ENCODE measurements at places on chromosomes 4 and X.

- DNase-seq, result no peak
- H3K4me1 ChIP-seq, result no peaks in the 10 kb centered on the region
- H3K4me3 ChIP-seq, result no peak overlapping the region
These were observed 1060.6 kb upstream of the GRID2 start for GRCh38 chr4:91243132-91243531.

DNA sequence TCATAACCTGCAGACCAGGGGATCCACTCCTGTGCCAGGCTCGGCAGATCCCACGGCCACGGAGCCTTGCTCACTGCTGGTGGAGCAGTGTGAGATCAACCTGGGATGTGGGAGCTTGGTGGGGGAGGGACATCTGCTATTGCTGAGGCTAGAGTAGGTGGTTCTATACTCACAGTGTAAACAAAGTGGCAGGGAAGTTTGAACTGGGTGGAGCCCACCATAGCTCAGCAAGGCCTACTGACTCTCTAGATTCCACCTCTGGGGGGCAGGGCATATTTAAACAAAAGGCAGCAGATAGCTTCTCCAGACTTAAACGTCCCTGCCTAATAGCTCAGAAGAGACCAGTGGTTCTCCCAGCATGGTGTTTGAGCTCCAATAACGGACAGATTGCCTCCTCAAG lies 54.7 kb upstream of the EPHA5 start:
- H3K36me3 ChIP-seq, result peaks cover 5% of the 10 kb centered on the region
- no peak overlapping the region for H3K4me3 ChIP-seq
- H3K4me1 ChIP-seq, result no peaks in the 10 kb centered on the region
- H3K27me3 ChIP-seq, result peaks cover 2% of the 10 kb centered on the region
- no peak for DNase-seq

DNA sequence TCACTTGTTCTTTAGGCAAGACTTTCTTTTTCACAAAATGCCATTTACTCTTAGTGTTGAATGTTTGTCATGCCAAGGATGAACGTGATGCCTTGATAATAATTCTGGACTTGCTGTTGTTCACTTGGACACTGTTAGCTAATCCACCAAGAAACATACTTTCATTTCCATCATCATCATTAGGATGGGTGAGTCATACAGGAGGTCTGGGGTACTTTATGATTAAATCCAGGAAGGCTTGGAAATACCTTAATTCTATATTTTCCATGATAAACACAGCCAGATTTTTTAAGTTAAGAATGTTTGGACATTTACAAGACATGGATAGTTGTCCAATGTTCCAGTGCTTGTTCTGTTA lies 260.7 kb upstream of the GIMD1 start:
- DNase-seq, result no peak
- H3K4me1 ChIP-seq, result no peaks in the 10 kb centered on the region
- no peak overlapping the region for H3K4me3 ChIP-seq
- H3K36me3 ChIP-seq, result no peaks in the 10 kb centered on the region
- H3K27ac ChIP-seq, result no peak overlapping the region

- DNase-seq, result no peak
- H3K4me1 ChIP-seq, result peaks cover 11% of the 10 kb centered on the region
- peaks cover 6% of the 10 kb centered on the region for H3K36me3 ChIP-seq
- peak overlapping the region; percentile 80 for H3K4me3 ChIP-seq
- peaks cover 8% of the 10 kb centered on the region for H3K27me3 ChIP-seq
These were observed 671 bp upstream of the FHIP1A start for GRCh38 chr4:151408380-151408629.

GRCh38 chrX:85808217-85808616 lies 239.1 kb downstream of the CHM start:
- no peak overlapping the region for H3K27ac ChIP-seq
- no peaks in the 10 kb centered on the region for H3K4me1 ChIP-seq
- DNase-seq, result no peak
- no peak overlapping the region for H3K4me3 ChIP-seq
- H3K36me3 ChIP-seq, result no peaks in the 10 kb centered on the region

DNA sequence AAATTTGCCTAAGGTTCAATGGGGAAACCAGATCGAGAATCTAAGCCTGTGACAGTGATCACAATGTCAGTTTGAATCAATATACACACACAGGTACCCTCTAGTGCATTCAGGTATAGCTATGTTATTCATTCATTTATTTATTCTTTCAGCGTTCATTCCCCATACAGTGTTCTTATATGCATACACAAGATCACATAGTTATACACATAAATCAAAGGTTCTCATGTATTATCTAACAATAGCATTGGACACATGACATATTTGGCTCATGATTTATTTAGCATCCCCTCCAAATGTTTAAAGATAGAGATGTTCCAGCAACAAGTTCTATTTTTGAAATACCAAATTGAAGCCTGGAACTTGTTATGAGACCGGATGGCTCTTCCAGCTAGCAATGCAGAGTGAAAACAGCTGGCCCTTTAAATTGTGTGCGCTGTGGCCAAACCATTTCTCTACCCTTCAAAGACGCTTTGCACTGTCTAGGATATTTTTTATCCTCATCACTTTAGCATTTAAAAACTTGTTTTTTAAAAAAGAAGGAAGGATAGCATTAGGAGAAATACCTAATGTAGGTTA lies 131.0 kb downstream of the ATXN3L start:
- no peak overlapping the region for H3K4me3 ChIP-seq
- no peaks in the 10 kb centered on the region for H3K36me3 ChIP-seq
- H3K4me1 ChIP-seq, result peaks cover 2% of the 10 kb centered on the region

- no peak for DNase-seq
- H3K27ac ChIP-seq, result no peak overlapping the region
- no peaks in the 10 kb centered on the region for H3K36me3 ChIP-seq
- H3K27me3 ChIP-seq, result no peaks in the 10 kb centered on the region
- H3K4me3 ChIP-seq, result no peak overlapping the region
These were observed 19.1 kb upstream of the CXCL11 start for GRCh38 chr4:76055016-76055415.

DNA sequence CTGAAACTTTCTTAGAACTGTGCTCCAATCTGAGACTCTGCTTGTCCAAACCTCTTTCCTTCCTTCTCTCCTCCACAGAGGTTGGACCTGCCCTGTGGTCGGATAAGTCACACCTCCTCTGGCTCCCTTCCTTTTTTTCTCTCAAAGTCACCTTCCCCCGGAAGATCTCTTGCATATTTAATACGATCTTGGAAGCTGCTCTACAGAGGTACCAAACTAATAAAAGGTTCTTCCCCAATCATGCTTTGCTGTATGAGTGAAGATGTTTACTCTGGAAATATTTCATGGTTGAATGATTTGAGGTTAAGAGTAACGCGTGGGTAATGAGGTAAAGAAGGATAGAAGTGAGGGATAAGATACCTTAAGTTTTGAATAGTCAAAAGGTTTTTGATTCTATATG lies 166.0 kb downstream of the ATG4A start:
- H3K27me3 ChIP-seq, result peaks cover 1% of the 10 kb centered on the region
- no peak overlapping the region for H3K27ac ChIP-seq
- H3K36me3 ChIP-seq, result no peaks in the 10 kb centered on the region
- H3K4me1 ChIP-seq, result no peaks in the 10 kb centered on the region
- no peak overlapping the region for H3K4me3 ChIP-seq
- no peak for DNase-seq

GRCh38 chrX:153209347-153209746 lies 30.3 kb downstream of the MAGEA1 start:
- DNase-seq, result no peak
- no peaks in the 10 kb centered on the region for H3K4me1 ChIP-seq
- H3K27me3 ChIP-seq, result peaks cover 1% of the 10 kb centered on the region

DNA sequence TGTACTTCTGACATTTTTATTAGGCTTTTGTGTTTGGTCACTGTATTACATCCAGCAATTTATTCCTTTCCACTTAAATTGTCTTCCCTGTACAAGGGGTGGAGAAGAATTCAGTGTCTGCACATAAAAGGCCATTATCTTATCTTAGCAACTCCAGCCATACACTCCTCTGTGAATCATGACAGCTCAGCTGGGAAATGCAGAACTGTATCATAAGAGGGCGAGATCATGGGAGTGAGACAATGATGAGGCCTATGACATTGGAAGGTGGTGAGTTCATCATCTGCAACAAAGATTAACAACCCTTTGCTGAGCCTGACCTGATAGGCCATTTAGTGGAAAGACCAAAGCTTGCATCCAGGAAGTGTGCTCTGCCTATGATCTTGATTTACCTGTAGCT lies 33.3 kb downstream of the SLIT2 start:
- H3K4me3 ChIP-seq, result no peak overlapping the region
- no peak overlapping the region for H3K27ac ChIP-seq
- no peak for DNase-seq
- peaks cover 3% of the 10 kb centered on the region for H3K4me1 ChIP-seq
- peaks cover 4% of the 10 kb centered on the region for H3K27me3 ChIP-seq

- H3K27ac ChIP-seq, result no peak overlapping the region
- H3K4me1 ChIP-seq, result no peaks in the 10 kb centered on the region
- peaks cover 10% of the 10 kb centered on the region for H3K36me3 ChIP-seq
These were observed 100.2 kb downstream of the LNX1 start for GRCh38 chr4:53490965-53491622.

DNA sequence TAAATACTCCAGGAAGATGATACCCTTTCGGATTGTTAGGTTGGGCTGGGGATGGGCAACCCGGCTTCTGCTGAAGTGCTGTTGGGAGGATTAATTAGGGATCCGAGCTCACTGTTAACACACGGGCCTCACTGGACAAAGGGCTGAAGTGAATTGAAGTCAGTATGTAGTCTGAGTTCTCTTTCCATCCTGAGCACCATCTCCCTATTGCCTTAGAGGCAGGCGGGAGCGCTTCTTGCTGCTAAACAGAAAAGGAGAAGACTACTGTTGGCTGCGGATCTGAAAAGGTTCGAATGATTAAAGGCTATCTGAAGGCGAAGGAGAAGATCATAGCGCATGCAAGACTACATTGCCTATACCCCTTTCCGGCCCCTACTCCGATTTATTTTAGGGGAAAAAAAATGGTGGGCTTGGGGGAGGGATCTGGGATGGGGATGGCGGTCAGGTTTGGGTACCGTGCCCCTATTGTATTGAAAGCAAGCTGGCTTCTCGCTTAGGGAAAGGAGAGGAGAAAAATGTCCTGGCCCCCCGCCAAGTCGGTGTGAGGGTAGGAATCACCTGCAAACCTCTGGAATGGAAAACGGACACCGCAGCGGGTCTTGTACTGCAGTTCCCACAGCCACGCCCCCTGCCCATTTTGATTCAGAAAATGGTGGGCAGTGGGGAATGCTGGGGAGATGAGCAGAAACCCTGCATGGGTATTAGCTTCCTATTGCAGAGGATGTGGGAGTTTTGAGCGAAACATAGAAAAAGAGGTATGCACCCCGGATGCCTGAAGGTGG lies 22.3 kb downstream of the MORF4L2 start:
- H3K27me3 ChIP-seq, result no peaks in the 10 kb centered on the region
- DNase-seq, result peak; percentile 11
- peaks cover 2% of the 10 kb centered on the region for H3K4me1 ChIP-seq
- peak overlapping the region; percentile 59 for H3K27ac ChIP-seq
- H3K4me3 ChIP-seq, result peak overlapping the region; percentile 87
- no peaks in the 10 kb centered on the region for H3K36me3 ChIP-seq

DNA sequence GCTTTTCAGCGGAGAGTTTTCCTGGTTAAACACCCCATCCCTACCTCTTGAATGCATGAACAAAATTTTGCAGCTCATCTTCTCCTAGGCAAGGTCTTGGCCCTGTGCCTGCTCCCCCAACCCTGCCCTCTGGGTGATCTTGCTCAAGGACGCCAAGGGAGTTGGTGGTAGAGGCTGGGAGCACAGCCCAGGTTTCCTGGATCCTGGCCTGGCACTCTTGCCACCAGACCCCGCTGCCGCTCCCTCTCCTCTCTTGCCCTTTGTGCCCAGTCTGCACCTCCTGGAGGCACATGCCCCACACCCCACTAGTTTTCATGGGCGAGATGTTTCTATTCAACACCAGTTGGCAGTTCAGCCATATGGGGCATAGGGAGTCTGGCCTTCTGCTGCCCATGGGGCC lies 37.3 kb downstream of the TSC22D3 start:
- no peak for DNase-seq
- peaks cover 1% of the 10 kb centered on the region for H3K27me3 ChIP-seq
- no peaks in the 10 kb centered on the region for H3K36me3 ChIP-seq
- no peak overlapping the region for H3K4me3 ChIP-seq

DNA sequence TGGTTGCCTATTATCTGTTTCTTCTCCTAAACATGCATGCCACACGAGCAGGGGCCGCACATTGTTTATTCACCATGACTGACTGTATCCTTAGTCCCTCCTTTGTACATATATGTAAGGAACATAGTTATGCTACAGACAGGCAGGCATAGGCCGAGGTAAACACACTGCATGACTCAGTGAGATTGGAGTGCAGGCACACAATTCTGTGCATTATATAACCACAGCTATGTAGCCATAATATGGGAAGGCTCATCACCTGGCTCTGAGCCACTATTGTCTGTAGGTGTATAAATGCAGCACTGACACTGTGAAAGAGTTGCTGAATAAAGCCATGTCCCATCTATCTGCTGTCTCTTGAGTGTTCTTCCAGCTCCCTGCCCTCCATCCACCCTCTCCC lies 431.6 kb downstream of the IDS start:
- H3K27ac ChIP-seq, result no peak overlapping the region
- H3K27me3 ChIP-seq, result no peaks in the 10 kb centered on the region
- no peak for DNase-seq
- no peaks in the 10 kb centered on the region for H3K4me1 ChIP-seq
- H3K4me3 ChIP-seq, result no peak overlapping the region
- no peaks in the 10 kb centered on the region for H3K36me3 ChIP-seq

GRCh38 chr4:121633653-121634052 lies 63.1 kb downstream of the ANXA5 start:
- no peaks in the 10 kb centered on the region for H3K27me3 ChIP-seq
- no peaks in the 10 kb centered on the region for H3K36me3 ChIP-seq
- no peak overlapping the region for H3K4me3 ChIP-seq
- no peak overlapping the region for H3K27ac ChIP-seq

DNA sequence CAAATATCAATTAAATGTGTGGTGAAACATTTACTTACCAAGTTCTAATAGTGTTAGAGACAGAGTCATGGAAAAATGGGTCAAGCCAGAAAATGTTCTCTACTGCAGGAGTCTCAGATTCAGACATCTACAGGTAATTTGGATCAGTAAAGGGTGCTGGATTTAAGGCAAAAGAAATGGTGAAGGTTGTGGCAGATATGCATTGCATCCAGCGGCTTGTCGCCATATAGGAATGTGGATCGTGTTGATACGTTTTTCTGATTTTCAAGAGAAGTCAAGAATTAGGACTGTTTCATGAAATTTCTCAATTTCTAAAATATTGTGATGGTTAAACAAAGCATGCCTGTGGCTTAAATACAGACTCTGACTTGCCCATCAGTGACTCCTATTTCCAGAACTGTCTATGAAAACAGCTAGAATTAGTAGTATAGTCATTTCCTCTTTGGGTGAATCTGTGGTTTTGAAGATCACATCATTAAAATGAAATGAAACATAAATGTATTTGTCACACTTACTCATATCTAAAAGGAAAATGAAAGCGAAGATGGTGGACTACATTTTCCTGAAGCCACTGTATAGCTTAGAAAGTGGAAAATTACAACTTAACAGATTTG lies 110.1 kb upstream of the VEGFC start:
- H3K27ac ChIP-seq, result no peak overlapping the region
- no peak overlapping the region for H3K4me3 ChIP-seq
- DNase-seq, result no peak
- no peaks in the 10 kb centered on the region for H3K4me1 ChIP-seq
- no peaks in the 10 kb centered on the region for H3K27me3 ChIP-seq

- no peak overlapping the region for H3K4me3 ChIP-seq
- no peak for DNase-seq
- H3K4me1 ChIP-seq, result no peaks in the 10 kb centered on the region
- no peaks in the 10 kb centered on the region for H3K27me3 ChIP-seq
- H3K36me3 ChIP-seq, result no peaks in the 10 kb centered on the region
These were observed 27.5 kb upstream of the DOCK11 start for GRCh38 chrX:118468122-118468521.
